ENCODE measurements at places on chromosomes 16 and 17. TPM values are rescaled to one million over a fixed set of nuclear protein-coding genes. Genes with fewer than 3 reads are reported as not detected.

Gene CFAP52
- 1.4 TPM for total RNA-seq

Gene C17orf100
- total RNA-seq = 0.38 TPM

Gene TMEM219
- 84.9 TPM for total RNA-seq

Gene HID1
- 1.4 TPM for total RNA-seq

Gene PDE6G
- total RNA-seq = not detected

Data from regular cardiac myocyte (primary cell).